ENCODE measurements at places on chromosomes 2 and 18.

- no peak for DNase-seq
These were observed 13.9 kb downstream of the AFTPH start for GRCh38 chr2:64537991-64538390.

DNA sequence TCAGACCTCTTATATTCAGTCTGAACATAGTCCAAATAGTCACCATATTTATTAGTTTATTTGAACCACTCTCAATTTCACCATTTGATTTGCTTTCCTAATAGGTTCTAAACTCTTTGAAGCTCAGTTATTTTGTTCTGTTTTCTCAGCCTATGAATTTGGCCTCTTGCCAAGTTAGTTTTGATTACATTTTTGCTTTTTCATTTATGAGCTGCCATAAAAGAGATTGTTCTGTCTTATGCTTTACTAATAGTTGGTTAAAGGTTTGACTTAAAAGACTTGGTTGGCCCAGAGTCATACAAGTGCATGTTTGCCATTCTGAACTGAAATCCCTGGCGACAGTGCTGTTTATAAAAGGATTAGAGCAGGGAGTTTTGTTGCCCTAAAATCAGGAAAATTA is 85.9 kb upstream of the RANBP2 start:
- no peak for DNase-seq

GRCh38 chr2:143697744-143698143 is 568.5 kb downstream of the ARHGAP15 start:
- no peak for DNase-seq

DNA sequence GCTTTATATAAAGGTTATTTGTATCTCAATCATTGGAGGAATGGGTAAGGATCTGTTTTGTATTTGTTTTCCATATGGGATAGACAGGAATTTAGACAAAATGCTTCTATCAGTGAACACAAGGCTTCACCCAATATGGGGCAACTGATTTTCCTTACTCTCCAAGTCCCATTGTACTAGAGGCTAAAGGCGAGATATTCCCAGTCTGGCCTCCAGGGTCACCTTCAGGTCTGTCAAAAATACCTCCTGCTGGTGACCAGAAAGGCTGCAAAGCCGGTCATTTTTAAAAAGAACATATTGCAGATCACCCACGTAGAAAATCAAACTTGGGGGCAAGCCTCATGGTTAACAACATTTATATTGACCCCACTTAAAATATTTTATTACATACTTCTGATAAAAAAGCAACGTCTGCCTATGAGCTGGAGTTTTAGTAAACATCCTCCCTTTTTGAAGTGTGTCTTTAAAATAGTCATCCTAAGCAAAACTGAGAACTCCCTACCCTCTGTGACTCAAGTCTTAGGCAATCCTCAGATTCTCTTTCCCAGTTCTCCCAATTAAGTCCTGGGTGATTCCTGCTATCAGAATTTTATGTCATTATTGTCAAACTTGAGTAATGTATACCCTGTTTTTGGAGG is 276.6 kb downstream of the MREG start:
- DNase-seq, result no peak

DNA sequence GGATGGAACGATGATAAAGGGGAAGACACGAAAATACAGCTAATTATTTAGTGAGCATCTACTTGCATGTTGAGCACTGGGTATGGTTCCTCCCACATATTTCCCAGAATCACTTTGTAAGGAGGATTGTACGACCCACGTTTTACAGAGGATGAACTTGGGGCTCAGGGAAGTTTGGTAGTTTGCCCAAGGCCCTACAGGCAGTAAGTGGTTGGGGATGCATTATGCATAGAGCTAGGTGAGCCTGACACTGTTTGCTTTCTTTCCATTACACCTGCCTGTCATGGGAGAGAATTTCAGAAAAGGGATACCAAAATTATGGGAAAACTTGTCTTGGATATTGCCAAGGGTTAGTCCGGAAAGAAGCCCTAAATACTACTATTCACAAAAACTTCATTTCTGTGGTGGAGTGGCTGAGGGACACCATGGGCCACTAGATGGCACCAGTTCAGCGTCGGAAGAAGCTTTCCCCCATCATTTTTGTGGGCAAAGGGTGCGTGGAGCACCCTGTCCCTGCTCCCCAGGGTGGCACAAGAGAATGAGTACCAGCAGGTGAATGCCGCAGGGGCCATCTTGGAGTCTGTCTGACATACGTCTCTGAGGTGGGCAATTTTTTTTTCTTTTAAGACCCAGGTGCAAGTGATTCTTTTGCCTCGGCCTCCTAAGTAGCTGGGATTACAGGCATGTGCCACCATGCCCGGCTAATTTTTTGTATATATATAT is 23.5 kb upstream of the C18orf32 start:
- DNase-seq, result peak; percentile 12

GRCh38 chr2:239300871-239301735 is 99.7 kb downstream of the HDAC4 start:
- no peak for DNase-seq

DNA sequence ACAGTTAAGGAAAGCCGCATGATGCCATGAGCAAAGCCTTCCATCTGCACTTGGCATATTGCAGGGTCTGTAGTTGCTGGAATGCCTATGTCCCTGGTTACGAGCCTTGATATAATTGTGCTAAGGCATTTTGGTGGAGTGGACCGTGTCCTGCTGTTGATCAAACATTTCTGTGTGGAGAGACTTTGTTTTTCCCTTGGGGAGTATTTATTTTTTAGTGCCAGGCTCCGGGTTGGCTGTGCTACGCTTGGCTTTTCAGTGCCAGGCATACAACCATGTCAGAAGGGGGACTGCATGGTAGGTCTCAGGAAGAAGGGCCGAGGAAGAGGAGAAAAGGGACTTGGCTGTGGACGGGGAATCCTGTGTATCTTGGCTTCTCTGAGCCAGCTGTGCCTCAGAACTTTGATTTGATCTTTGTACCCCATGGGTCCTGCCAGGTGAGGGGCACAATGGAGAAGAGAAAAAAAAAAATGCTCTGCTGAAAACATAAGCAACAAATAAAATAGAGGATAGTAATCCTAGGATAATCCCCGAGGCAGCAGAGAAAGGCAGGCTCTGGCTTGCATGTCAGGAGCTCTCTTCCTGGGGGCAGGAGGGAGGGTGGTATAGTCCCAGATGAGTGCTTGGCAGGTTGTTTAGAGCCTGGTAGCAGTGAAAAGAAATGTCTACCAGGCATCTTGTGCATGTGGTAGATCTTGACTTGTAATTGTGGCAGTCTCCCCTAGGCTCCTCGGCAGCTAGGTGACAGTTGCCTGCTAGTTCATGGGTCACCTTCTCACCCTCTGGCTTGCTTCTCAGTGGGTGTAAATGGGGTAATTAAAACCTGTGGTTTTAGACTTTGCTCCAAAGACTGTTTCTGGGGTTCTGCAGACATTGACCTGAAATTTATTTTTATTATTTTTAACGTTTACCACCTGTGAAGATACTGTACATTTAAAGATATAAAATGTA is 233.0 kb downstream of the NEDD4L start:
- no peak for DNase-seq

DNA sequence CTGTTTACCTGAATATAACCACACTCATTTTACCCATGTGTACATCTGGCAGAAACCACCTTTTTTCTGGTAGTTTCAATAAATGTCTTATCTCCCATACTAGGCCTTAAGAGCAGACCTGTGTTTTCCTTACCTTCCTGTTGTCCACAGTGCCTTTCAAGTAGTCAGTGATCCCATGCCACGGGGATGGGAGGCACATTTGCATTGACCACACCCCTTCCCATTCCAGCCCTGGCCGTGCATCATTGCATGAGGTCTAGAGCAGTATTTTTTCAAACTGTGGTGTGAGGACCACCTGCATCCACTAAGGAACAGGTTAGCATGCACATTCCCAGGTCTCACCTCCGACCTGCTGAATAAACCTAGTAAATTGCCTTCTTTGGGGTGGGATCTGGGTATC is 165.2 kb upstream of the FOSL2 start:
- DNase-seq, result no peak

GRCh38 chr2:139175510-139175909 is 395.3 kb upstream of the NXPH2 start:
- DNase-seq, result no peak

GRCh38 chr2:232367016-232367415 is 11.5 kb upstream of the ALPP start:
- no peak for DNase-seq

DNA sequence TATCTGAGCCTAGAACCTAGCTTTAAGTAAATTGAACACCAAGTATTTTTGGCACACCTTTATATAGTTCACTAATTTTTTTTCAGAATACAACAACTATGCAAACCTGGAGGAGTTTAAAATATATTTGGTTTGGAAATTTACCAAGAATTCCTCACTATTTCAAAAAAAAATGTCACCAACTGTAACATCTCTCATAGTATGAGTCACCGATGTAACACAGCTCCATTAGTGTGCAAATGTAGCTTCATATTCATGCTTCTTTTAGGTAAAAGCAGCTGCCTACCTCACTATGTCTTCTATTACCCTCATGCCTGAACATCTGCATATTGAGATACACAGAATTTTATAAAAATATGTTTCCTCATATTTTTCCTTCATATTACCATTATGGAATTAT is 80.5 kb downstream of the NRXN1 start:
- no peak for DNase-seq

GRCh38 chr18:3212657-3213056 is 7.1 kb downstream of the MYOM1 start:
- no peak for DNase-seq

- no peak for DNase-seq
These were observed 510.1 kb downstream of the EIPR1 start for GRCh38 chr2:2867397-2867979.

DNA sequence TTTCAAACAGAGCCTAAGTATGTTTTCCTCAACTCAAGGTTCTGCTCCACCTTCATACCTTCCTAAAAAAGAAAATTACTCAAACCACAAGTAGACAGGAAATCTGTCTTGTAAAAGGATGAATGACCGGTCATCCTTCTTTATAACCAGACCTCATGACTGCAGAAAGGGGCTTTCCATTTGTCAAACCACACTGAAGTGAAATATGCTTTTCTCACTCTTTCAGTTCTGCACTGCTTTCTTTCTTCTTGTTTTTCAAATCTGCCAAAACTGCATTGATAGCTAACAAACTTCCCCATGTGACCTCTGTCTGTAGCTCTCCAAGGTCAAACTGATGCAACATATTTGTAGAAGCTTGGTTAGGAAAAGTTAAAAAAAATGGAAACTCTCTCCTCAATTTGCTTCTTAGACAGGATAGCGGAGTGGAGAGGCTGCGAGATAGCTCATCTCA is 308.9 kb upstream of the CCDC68 start:
- DNase-seq, result no peak

DNA sequence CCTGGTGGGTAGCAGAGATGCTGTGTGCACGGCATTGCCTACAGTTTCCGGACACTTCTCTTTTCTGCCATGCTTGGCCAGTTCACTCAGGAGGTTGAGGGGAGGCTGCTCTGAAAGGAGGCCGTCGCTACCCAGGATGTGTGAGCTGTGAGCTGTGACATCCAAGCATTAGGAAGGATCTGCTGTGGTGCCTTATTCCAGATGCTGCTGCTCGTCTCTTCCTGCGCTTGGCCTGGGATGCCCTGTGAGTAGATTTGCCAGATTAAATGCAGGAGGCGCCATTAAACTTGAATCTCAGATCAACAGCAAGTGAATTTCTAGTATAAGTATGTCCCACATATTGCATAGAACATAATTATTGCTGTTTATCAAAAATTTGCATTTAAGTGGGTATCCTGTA is 124.2 kb upstream of the SIX3 start:
- DNase-seq, result no peak

DNA sequence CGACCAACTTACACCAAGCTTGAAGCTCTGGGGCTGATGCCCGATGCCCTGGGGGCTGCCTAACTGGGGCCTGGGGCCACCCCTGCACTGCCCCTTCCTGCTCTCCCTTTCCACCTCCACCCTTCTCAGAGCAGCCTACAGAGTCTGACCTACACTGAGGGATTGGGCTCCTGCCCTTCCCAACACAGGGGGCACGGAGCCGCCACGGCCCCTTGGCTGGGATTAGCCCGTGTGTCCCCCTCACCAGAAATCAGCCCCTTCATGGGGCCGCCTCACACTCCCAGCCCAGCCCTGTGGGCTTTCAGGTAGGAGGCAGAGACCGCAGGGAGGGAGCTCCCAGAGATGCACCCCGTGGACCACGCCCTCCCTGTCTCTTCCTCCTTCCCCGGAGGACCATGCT is 198.0 kb downstream of the EIPR1 start:
- no peak for DNase-seq

DNA sequence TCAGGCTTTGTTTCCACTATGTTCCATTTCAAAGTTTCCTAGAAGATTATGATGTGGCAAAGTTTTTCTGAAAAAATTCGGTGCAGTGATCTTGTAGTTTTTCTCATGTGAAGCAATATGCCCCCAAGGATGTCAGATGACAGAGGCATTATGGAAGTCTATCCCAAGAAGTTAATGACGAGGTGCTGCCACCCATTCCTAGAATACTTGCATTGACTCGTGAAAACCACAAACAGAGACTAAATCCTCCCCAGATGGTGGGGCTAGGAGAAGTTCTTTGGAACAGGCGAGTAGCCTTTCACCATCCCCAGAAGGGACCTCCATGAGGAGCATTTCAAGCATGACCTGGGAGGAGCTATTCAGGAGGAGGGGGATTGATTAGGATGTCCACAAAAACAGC is 40.2 kb upstream of the COPS8 start:
- DNase-seq, result no peak

DNA sequence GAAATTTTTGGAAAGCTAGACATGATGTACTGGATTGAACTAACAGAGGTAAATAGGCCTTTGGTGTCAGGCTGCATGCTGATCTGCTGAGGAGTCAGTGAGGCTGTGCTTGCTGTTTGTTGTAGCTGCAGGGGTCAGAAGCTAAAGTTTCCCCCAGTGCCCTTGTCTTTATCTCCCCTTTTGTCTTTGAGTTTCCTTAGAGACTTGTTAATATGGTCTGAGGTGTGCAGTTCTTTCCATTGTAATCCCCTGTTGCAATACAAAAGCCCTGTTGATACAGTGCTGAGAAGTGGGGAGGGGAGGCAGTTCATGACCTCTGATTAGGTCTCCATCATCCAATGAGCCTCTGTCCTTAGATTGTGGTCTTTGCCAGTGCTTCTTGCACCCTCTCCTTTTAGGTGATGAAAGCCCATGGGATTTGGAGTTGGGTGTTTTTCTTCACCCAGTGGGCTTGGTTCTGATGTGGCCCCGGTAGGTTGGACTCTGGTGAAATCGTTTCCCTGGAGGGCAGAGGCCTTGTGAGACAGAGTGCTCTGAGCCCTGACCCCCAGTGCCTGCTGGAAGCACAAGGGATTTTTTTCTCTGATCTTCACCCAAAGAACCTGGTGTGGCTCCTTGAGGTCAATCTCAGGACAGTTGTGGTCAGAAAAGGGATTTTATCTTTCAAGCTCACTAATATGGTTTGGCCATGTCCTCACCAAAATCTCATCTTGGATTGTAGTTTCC is 163.1 kb downstream of the TMEM18 start:
- no peak for DNase-seq

GRCh38 chr2:146246736-146247523 is 1597.9 kb upstream of the ACVR2A start:
- DNase-seq, result no peak

All from activated T-helper 1 cell treated with anti-CD3 and anti-CD28 coated beads, Interleukin-2, amount 50 U/mL, for 16 hours (primary cell).